ENCODE measurements at places on chromosomes 13 and 19.

GRCh38 chr13:89097994-89098393 is 1426.8 kb downstream of the SLITRK5 start:
- DNase-seq = no peak

GRCh38 chr19:39415111-39416046 is 2.9 kb downstream of the PLEKHG2 start:
- no peak for DNase-seq

GRCh38 chr19:34391813-34392212 is 12.4 kb upstream of the PDCD2L start:
- no peak for DNase-seq

DNA sequence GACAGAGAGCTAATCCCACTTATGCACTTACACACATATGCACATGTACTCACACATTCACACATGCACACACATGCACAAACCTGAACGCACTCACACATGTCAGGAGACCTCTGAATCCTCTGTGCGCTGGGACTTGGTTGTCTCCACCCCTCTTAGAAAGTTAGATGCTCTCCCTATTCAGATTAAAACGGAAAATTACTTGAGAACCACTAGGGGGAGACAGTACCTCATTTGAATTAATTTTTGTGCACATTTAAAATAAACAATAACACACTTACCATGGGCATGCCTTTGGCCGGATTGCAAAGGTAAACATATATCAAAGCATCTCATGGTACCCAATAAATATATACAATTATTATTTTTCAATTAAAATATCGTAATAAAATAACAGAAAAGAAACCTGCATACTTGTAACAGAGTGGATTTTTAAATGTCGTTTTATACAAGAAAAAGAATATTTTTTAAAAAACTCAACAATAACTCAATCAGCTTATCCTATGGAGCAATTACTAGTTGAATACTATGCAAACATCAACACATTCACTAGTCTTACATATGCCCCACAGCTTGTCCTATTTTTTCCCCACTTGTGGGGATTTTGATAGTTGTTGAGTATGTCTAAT is 9.5 kb upstream of the LILRB4 start:
- peak; percentile 24 for DNase-seq

GRCh38 chr13:91346850-91347201 is 661 bp upstream of the MIR17HG start:
- DNase-seq = no peak

- DNase-seq = no peak
Observed at GRCh38 chr19:15557223-15557622, 48.9 kb downstream of the CYP4F22 start.

GRCh38 chr19:584240-585001 is 5.3 kb upstream of the HCN2 start:
- no peak for DNase-seq

- no peak for DNase-seq
Observed at GRCh38 chr19:6216996-6217751, 62.6 kb downstream of the MLLT1 start.

GRCh38 chr13:112067116-112067741 is at the start of gene SOX1:
Gene SOX1 (plus strand): TSS chr13:112067149. CDS start chr13:112067659, 510 bp downstream.
- DNase-seq = no peak

- DNase-seq = no peak
Observed at GRCh38 chr19:41175801-41176777, 16.9 kb upstream of the CYP2S1 start.

DNA sequence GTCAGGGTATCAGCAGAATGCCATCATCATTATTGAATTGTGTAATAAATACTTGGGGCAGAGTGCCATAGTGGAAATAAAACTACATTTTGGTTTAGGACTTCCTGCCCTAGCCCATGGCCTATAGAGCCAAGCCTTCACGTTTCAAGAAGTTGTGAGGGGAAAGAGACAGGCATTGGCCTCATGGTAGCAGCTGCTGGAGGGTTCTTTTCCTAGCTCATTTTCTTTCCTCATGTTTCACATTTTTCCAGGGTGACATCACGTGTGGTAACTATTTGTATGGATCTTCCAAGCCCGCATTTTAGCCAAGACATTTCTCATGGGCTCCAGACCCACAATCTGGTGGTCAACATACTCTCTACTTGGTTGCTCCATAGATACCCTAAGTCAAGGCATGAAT is 80.4 kb downstream of the LRCH1 start:
- no peak for DNase-seq

DNA sequence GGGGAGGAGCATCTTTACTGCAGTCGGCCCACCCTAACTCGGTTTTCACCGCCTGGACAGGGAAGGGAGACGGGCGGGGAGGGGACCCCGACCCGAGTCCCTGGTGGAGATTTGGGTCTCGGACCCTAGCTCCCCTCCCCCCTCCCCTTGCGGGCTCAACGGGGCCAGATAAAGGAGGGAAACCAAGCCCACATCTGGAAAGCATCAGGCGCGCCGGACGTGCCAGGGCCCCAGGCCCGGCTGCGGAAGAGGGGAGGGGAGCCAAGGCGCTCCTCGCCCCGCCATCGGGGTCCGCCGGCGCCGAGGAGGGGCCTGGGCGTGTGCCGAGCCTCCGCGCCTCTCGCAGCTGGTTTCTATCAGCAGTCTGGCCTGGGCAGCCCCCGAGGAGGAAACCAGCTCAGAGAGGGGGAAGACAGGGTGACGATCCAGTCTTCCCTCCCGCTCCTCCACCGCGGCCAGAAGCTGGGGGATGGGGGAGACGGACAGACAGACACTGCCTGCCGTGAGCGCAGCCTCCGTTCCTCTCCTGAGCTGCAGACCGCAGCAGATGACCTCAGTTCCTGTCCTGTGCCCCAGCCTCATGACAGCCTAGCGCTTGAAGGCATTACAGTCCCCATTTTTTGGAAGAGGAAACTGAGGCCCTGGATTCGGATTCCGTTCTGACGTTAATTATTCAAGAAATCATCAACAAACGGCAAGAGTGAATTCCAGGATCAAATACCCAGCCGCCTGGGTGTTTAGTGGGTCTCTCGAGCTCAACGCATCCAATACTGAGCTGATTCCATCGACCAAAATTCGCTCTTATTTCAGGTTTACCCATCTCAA is 3.6 kb upstream of the GNG8 start:
- no peak for DNase-seq

DNA sequence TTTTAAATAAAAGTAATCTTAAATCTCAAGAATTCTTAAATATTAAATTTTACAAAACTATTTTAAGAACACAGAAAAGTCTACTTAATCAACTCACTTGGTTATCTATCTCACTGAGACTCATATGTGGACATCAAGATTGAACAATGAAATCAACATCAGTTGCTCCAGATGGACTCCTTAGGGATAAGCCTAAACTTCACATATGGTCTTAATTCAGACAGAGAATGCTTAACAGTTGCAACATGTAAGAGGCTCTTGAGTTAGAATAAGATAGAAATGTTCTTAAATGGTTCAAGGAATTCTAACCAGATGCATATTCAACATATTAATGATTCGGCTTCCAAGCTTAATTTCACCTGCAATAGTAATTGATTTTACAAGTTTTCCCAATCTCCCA is 1730.9 kb downstream of the PCDH9 start:
- DNase-seq = no peak

GRCh38 chr13:59475911-59476310 is 687.8 kb downstream of the DIAPH3 start:
- no peak for DNase-seq

DNA sequence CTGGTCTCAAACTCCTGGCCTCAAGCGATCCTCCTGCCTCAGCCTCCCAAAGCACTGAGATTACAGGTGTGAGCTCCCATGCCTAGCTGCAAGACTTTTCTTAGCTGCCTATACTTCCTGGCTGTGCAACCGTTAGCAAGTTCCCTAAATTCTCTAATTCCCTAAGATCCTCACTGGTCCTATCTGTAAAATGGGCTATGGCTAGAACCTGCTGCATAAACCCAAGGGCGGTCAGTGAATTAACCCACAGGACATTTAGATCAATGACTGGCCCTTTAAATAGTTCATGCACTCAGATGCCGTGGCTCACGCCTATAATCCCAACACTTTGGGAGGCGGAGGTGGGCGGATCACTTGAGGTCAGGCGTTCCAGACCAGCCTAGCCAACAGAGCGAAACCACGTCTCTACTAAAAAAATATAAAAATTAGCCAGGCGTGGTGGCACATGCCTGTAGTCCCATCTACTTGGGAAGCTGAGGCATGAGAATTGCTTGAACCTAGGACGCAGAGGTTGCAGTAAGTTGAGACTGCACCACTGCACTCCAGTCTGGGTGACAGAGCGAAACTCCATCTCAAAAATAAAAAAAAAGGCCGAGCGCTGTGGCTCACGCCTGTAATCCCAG is 4.1 kb upstream of the C19orf53 start:
- no peak for DNase-seq

GRCh38 chr19:2271234-2272103 is 10.5 kb downstream of the PEAK3 start:
- no peak for DNase-seq

- no peak for DNase-seq
Observed at GRCh38 chr13:48258002-48258401, 25.0 kb downstream of the ITM2B start.

GRCh38 chr13:27310946-27311345 is 40.3 kb downstream of the RASL11A start:
- no peak for DNase-seq

DNA sequence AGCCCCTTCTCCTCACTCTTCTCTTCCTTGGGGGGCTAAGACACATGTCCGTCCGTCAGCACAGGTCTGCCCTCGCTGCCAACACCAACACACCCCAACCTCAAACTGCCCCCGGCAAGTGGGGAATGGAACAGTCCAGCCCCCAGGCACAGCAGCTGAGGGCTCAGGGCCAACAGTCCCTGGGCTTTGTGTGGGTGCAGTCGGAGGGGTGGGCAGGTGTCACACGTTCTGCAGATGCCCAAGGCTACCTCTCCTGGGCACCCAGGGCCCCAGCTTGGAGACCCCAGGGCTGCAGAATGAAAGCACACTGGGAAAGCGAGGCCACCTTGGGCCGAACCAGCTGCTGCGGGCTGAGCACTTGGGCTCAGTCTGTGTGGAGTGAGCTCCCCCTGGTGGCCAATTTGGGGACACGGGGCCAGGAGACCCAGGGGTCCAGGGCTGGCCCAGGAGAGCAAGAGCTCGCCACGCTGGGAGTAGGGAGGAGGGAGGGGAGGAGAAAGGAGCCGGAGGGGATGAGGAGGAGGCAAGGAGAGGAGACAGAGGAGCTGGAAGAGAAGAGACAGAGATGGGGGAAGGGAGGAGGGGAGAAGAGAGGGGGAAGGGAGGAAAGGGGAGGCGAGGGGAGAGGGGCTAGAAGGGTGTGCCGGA is 14.0 kb upstream of the ATP8B3 start:
- DNase-seq = no peak

- no peak for DNase-seq
Observed at GRCh38 chr13:80972857-80973478, 632.0 kb upstream of the SPRY2 start.

DNA sequence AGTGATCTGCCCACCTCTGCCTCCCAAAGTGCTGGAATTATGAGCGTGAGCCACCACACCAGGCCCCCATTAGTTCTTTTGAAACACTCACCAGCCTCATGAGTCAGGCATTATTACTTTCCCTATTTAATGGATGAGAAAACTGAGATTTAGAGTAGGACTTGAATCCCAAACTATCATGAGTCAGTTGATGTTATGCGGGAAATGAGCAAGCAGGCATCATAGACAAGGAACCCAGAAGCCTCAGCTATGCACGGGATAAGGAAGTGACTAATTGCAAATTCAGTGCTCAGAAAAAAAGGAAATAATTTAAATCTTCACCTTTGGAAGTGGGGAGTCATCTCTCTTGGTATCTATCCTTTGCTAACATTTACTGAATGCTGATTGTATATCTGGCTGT is 217.5 kb downstream of the ABCC4 start:
- no peak for DNase-seq
